ENCODE measurements at places on chromosomes 1 and 21.

DNA sequence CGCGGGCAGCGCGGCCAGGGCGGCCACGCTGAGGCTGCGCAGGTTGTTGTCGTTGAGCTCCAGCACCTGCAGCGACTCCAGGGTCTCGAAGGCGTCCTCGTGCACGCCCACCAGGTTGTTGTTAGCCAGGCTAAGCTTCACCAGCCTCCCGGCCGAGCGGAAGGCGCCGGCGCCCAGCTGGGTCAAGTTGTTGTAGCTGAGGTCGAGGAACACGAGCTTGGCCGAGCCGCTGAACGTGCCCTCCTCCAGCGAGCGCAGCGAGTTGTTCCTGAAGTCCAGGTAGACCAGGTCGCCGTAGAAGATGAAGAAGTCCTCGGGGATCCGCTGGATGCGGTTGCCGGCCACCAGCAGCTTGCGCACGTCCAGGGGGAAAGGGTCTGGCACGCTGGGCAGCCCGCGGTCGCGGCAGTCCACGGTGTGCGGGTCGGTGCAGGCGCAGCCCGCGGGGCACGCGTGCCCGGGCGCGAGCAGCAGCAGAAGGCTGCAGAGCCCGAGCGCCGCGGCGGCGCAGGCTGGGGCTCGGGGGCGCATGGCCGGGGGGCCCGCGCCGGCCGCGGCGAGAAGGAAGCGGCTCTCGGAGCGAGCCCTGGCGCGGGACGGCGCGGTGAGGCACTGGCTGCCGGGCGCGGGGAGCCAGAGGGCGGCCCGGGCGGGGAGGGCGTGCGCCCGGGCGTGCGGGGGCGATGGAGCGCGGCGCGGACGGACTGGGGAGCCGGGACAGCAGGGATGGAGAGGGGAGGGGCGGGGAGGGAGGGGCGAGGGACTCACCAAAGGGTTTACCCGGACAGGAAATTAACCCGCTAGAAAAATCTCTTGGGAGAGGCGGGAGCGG, 524 bp downstream of the LRRC38 start:
- no peak for DNase-seq

DNA sequence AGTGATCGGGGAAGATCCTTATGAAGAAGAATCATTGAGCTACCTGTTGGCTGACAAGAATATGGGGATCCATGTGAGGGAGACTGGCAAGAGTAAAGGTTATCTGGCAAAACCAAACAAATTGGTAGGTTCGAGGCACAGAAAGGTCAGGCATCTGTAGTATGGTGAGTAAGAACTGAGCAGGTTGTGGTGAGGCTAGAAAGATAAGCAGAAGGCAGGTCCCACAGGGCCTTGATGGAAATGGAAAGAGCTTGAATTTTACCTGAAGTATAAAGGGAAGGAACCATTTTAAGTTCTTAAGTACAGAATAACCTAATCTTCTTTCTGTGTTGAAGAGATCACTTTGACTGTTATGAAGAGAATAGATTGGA, 11.1 kb downstream of the PTPRC start:
- peak; percentile 48 for DNase-seq

DNA sequence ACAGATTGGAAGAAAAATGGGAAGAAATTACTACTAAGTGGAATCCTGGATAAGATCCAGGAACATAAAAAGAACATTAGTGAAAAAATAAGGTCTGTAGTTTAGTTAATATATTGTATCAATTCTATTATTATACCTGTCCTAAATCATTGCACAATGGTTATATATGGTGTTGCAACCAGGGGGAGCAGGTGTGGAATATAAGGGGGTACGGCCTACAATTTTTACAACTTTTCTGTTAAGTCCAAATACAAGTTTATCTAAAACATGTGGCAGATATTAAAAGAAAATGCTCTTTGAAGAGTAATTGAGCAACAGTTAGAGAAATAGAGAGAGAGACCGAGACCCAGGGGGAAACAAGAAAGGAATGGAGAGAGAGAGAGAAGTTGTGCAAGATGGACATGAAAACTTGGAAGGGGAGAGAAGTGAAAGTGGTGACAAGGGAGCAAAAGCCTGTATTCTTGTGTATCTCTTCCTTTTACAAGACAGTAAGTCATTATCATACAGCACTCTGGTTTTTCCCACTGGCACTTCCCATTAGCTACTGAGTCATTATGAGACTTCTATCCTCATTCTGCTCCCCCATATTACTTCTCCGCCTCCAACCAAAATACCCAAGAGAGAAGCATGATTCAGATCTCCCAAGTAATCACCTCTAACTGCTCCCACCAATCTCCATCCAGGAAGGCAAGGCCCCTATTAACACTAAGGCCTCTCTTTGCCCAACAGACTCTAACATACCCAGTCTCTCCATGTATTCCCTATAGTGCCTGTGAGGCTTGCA, 22.3 kb upstream of the TRAF3IP3 start:
- no peak for DNase-seq

GRCh38 chr1:70005386-70006034, 199.9 kb downstream of the LRRC40 start:
- no peak for DNase-seq

DNA sequence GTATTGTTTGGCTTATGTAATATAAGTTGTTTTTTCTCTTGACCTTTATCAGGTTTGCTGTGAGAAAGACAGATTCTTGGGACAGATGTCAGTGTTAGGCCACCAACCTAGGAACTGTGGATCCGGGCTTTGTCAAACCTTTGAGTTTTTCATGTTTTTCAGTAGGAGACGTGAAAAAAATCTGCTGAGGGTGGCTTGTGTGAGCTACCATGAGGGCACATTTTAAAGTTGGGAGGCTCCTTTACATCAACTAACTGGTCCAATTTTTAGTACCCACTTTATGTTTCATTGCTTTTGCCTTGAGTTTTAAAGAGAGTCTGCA, 801 bp downstream of the RPS6KC1 start:
- DNase-seq, result no peak

DNA sequence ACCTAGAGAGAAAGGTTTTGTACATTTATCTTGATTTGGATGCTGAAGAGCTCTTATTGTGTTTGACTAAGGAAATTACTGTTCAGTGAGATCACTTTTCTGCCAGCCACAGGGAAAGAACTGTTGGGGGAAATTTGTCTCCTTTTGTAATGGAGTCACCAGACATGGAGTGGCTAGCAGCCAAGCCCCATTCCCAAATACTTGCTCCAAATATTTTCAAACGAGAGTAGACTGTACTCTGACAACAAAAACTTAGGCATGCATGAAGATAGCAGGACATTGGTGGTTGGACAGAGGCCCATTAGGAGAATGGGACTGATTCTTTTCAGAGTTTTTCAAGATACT, 21.1 kb downstream of the IPO9 start:
- DNase-seq, result no peak

DNA sequence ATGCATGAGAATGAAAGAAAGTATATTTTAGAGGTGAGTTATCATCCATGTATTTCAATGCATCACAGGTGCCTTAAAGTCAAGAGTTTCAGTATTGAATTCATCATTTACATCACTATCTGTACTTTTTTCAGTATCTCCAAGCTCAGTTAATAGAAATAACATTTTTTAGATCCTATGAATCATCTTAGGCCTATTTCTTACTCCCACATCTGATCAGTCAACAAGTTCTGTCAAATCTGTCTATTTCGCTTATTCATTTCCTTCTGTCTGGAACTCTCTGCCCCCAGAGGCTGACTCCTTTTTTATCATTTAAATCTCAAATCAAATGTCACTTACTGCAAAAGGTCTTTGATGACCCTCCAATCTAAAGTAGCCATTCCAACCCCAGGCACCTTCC, 295.2 kb downstream of the LRRC7 start:
- no peak for DNase-seq

DNA sequence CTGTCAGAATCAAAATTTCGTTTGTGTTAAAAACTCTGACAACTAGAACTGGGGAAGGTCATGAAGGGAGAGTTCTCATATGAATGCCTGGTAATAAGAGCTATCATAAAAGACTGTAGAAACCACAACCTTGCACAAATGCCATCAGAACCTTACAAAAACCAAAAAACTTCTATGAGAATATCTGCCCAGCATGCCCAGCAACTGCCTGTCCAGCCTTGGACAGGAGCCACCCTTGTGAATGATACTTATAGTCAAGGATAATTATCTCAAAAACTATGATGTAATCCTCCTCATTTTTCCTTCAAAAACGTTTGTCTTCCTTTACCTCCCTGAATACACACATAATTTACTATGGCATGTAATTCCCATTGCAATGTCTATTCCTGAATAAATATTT, 53.4 kb upstream of the C1orf185 start:
- no peak for DNase-seq

DNA sequence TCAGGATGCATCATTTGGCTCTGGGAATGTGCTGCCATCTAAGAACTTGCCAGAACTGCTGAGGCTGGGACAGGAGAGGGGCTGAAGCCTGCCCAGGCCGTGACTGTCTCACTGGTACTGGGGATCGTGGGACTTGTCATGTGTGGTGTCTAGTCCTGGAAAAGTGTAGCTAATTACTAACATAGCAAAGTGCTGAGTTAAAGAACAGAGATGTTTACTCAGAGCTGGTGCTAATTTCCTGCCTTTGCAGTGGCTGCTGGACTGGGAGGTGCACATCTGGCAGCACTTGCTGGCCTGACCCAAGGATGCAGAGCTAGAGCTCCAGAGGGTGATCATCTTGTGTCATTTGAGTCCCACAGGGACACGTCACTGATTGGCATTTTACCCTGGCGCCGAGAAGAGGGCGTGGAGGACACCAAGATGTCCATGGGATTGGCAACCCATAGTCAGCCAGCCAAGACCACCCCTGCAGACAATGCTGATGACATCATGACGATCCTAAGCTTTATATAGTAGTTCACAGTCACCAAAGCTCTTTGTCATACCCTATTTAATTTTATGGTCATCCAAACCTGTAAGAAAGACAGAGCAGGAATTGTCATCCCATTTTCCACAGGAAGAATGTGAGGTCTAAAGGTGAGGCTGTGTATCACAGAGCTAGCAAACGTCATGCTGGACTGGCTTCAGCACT, 110.1 kb upstream of the SLC44A3 start:
- DNase-seq, result no peak

Measured in stimulated activated CD4-positive, alpha-beta T cell treated with anti-CD3 and anti-CD28 coated beads, Interleukin-4, amount 100 ng/mL, for 24 hours (primary cell).